T-helper 1 cell treated with Interleukin-12 subunit alpha and Interleukin-12 subunit beta and Interleukin-4 antibody, amounts not matched to agents 30 ng/mL and 1 ng/mL, for 36 hours (primary cell): ENCODE measurements at places on chromosomes 16 and 17. TPM values are rescaled to one million over a fixed set of nuclear protein-coding genes. Genes with fewer than 3 reads are reported as not detected.

The RAMP2 gene
- not detected in 2 replicates for total RNA-seq

The EXOC3L1 gene
- 0.42 and 0.61 TPM in 2 replicates for total RNA-seq

The SCN4A gene
- total RNA-seq = 0.25 and 0.56 TPM in 2 replicates

The KRT33B gene
- not detected in 2 replicates for total RNA-seq

The SLC35G6 gene
- not detected in 2 replicates for total RNA-seq

The WFIKKN2 gene
- not detected in 2 replicates for total RNA-seq

The TMEM235 gene
- not detected in 2 replicates for total RNA-seq

The FZD2 gene
- 0.12 TPM in 1 of 2 replicates, not detected in the other for total RNA-seq

The RPGRIP1L gene
- 4.4 and 5.1 TPM in 2 replicates for total RNA-seq

The ACSM3 gene
- 0.78 and 2.1 TPM in 2 replicates for total RNA-seq

The HSF5 gene
- 0.47 and 0.63 TPM in 2 replicates for total RNA-seq

The ANKRD40CL gene
- total RNA-seq = not detected in 2 replicates

The CD300H gene
- total RNA-seq = not detected in 2 replicates

The HSD17B1 gene
- 0.34 and 0.59 TPM in 2 replicates for total RNA-seq
